NCI-H1092 treated with DMSO at 0.1 percent for 48 hours (cell line): ENCODE measurements at places on chromosomes 7 and 10.
A peak's percentile ranks its signal among the peaks of the same experiment; 100 is the strongest.

GRCh38 chr7:53740971-53741370 is 705.5 kb downstream of the POM121L12 start:
- no peak for DNase-seq

DNA sequence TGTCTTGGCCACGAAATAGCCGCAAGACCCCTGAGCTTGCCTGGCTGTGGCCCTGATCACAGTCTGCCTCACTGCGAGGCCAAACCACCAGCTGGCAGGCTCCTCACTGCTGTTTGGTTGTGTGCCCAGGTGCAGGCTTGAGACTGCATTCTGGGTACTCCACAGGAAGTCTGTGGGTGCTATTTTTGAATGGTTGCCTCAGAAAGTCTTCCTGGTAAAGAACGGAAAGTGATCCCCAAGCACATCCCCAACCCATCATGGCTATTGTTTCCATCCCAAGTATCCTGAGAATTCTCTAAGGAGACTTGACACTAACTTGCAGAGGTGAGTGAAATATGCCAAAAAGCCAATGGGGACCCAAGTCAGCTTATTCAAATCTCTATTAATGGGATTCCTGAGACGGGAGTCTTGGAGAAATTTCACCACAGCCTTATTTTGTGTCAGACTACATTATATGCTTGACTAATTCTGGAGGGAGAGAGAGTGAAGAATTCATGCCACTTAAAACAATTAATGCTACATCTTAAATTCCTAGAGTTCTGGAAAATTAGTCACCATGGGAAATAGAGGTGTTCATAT is 170.9 kb downstream of the RAMP3 start:
- DNase-seq: no peak

GRCh38 chr7:20310963-20311742 is 19.5 kb upstream of the ITGB8 start:
- peak; percentile 32 for DNase-seq

DNA sequence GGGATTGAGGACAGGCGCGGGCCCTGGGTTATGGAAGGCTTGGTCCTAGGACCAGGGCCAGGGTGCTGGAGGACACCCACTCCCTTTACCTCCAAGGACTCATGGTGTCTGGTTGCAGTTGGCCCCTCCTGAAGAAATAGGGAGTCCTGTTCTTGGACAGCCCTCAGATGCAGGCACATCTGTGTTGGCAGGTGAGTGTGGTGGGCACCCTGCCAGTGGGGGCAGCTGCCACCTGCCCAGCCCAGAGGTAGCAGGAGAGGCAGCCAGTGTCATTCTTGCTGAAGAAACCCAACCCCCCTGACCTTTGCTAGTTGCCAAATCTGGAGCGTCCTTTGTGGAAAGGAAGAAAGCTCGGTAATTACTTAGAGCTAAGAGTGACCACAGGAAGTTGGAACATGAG is 8.3 kb downstream of the GALNT17 start:
- no peak for DNase-seq

- peak; percentile 6 for DNase-seq
Observed at GRCh38 chr7:92417913-92418312, 29.4 kb upstream of the GATAD1 start.

DNA sequence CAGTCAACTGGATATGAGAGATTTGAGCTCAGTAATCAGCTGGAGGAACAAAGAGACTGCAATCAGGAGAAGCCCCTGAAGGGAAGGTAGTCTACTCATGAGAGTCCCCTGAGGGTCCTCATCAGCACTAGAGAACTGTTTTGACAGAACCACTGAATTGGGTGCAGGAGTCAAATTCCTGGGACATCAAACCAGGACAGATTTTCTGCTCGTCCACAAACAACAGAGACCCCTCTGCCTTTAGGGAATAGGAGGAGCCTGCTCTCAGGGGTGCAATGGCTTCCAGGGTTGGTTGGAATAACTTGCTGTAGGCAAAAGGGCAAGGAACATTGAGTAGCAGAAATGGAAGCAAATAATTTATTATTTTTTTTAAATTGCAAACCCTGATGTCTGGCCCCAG is 21.9 kb upstream of the NEUROD6 start:
- DNase-seq: no peak

DNA sequence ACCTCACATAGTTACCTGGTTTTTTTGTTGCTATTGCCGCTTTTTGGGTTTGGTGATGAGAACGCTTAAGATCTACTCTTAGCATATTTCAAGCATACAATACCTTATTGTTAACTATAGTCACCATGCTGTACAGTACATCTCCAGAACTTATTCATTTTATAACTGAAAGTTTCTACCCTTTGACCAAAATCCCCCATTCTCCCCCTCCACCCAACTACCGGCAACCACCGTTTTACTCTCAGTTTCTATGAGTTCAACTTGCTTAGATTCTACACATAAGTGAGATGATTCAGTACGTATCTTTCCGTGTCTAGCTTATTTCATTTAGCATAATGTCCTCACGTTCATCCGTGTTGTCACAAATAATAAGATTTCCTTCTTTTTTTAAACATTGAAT is 86.7 kb upstream of the IL6 start:
- DNase-seq: no peak

- DNase-seq: no peak
Observed at GRCh38 chr10:99457813-99458212, 27.4 kb upstream of the GOT1 start.

- DNase-seq: no peak
Observed at GRCh38 chr7:2470204-2471021, 5.8 kb downstream of the GRIFIN start.

DNA sequence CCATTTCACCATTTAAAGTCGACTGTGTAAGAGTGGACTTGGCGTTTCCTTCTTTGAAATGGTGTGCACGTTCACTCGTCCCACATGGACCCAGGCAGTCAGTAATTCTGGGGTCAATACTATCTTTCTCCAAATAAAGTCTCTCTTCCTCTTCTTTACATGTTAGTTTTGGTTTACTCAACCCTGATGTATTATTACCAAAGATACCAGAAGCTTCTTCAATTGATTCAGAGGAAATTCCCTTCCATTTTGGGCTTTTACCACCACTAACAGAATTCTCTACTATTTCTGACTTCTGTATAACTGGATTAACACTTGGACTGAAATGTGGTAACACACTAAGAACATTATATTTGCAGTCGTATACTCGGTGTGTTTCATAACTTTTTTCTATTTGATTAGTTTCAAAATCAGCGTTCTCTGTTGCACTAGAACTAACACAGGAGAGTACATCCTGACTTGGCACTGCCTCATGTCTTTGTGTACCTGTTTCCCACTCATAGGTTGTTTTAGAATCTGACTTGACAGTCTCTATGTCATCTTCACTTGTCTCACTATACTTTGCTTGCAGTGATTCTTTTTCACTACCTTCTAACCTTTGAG is 60.8 kb downstream of the LARP4B start:
- DNase-seq: no peak

DNA sequence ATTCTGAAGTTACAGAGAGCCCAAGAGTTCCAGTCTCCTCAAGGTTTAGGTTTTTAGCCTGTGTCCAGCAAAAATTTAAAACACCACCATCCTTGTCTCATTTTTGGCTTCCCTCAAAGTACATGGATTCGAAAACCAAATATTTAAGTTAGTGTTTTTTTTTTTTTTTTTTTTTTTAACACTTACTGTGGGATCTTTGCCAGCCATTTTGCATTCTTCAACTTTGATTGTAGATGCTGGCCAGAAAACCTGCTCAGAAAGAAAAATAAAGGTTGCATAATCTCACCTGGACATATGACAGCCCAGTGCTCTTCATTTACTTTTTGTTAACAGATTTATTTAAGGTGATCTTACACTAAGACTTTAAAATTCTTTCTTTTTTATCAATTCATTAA is 91.6 kb downstream of the SEMA3C start:
- no peak for DNase-seq

GRCh38 chr10:104099269-104099668 is 13.6 kb upstream of the COL17A1 start:
- no peak for DNase-seq

DNA sequence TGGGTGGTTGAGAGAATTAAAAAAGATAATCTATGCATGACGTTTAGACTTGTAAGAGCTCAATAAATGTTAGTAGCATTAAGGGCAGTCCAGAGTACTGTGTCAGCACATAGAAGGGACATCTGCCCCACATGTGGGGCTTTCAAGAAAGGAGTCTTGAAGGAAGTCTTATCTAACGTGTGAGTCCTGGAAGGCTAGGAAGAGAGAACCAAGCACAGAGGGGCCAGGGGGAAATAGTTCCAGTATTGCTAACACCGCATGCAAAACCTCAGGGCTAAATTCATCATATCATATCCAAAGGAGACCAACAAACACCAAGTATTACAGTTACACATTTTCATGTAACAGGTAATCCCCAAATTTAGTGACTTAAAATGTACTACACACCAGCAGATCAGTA is 122.7 kb downstream of the AOAH start:
- no peak for DNase-seq

- no peak for DNase-seq
Observed at GRCh38 chr7:71868797-71869196, 543.3 kb downstream of the CALN1 start.

DNA sequence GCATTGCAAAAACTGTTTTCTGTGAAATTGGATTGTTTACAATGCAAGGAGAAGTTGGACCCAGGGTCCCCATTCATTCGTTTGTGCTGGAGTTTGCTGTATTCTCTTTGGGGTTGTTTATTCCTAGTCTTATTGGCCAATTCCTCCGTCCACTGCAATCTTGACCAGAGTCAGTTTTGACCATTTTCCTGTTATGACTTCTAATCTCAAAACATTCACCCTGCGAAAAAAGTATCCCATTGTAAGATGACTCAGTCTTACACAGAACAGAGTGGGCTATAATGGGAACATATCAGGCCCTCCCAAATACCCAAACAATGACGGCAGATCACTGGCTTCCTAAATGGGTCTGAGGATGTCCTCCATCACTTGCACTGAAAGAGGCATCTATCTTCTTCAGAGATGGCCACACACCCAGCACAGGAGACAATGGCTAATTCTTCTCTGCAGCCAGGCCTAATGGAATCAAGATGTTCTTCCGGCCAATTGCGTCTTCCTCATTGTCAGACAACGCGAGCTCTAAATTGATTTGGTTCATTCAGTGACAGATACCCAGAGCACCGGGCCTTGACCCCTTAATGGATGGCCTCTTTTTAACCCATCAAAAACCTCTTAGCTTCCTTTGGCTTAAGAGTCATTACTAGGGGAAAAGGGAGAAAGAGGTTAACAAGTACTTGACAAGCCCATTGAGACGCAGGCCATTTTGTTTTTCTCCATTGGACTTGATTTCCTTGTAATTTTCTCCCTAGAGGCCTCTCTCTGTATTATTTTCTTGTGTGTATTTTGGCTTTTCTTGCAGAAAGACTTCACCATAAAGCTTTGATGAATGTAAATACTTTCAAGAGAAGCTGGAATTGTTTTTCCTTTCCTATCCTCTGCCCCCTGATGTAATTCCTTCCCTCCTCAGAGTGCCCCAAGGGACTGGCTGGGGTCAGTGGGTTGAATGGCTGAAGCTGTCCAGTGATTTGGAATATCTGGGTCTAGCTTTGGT is 129.6 kb downstream of the PRPF18 start:
- no peak for DNase-seq

DNA sequence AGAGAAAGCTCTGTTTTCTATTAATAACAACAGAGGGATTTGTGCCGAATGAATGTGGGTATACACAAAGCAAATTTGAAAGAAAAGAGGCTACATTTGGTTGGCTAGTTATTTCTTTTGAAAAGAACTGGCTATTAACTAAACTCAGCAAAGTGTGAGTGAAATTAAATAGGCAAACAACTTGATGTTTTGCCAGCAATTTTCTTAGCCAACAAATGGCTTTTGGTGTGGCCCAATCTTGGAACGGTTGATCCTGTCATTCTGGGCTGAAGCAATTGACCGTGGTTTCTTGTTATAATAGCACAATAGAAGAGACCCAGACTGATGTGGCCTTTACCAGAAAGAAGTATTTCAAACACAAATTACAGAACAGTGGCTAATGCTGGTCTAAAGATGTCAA is 898.6 kb downstream of the KCNMA1 start:
- no peak for DNase-seq

DNA sequence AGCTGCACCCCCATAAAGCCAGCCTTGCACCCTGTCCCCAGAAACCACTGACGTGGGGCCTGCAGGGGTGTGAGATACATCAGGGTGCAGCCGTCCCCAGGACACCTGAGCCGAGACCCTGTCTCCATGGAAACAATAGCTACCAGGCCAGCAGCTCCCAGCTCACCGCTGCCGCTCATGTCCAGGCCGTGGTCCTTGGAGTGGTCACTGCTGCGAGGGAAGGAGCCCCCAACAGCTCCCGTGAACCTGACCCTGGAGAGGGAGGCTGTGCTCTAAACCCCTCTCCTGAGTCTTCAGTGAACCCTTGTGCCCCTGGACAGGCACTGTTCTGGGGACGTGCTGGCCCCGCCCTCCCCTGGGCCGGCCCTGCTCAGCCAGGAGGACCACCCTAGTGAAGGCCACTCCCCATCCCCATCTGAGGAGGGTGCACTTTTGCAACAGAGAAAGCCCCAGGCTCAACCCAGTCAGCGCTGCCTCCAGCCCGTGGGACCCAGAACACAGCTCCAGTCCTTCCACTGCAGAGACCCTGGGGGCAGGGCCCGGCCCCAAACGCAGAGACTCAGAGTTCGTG is 19.6 kb upstream of the INPP5A start:
- no peak for DNase-seq

DNA sequence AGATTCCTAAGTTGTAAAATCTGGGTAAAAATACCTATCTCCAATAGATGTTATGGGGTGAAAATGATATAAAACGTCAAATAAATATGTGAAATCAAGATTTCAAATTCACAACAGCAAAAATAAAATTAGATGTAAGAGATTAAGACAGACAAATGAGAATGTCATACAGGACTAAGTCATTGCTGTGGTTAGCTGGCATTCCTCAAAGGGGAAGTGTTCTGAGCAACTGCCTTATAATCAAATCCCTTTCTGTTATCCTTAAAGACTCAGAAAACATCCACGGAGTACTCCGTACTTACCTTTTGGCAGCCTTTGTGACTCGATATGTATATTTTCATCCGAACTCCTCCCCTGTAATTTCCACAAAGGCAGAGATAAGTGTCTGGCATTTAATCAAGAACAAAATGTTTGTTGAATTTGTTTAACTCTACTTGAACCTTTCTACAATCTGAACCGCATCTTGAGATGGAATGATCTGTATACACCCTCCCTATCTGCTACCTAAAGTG is 559.6 kb downstream of the GATA3 start:
- DNase-seq: no peak

DNA sequence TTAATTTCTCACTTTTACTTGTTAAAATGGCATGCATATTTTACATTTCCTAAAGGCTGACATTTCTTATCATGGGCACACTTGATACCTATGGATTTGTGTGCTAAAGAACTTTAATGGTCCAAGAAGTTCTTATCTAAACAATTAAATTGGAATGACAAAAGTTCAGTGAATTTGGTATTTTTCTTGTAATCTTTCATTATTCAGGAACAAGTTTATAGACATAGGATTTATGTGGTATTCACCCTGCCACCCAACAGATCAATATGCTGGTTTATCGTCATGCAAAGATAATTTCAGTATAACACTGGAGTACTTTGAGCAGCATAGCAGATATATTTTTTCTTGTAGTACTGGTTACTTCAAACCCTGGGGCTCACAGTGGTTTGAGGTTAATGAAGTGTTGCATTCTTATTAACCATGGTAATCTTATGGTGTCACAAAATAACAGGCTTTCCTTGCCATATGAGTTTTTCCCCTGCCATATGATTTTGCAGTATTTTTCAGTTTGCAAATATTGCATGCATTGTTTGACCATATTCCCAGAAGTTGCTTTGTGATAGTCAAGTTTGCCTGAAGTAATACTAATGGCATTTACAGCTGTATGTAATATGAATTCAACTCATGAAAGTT is 148.8 kb downstream of the PPP1R9A start:
- no peak for DNase-seq
